ENCODE measurements at places on chromosomes 1 and 21.

DNA sequence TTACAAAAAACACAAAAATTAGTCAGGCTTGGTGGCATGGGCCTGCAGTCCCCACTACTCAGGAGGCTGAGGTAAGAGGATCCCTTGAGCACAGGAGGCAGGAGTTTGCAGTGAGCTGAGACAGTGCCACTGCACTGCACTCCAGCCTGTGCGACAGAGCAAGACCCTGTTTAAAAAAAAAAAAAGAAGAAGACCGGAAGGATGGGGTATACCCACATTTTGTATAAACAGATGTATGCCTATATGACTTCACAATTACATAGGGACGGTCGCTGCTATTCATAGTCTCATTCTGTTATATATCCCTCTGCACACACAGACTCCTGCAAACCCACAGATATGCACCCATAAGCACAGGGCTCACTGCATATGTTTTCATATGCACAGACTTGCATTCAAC, 12.7 kb downstream of the LCK start:
- no peak for DNase-seq

DNA sequence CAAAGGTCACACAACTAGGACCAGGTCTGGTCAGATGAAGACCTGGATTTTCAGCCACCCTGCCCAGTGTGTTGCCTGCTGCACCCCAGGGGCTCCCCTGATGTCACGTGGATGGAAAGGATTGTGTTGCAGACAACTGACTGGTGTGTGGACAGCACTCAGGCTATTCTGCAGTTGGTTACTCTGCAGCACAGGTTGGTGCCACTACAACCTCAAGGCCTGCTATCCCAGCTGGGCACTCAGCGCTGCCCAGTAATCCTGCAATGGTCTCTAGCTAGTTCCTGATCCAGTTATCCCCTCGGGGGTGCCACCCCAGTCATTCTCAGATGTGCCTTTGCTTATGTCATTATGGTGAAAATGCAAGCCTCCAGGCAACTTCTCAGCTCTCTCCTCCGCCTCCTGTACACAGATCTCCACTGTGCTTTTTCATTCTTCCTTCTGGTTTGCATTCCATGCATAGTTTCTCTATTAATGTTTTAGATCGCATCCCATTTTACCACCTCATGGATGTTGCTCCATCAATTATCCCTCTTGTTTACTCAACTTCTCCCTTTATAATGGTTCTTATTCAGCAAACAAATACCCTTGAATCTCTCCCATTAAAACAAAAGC, 503.2 kb upstream of the CAMK1G start:
- no peak for DNase-seq

- DNase-seq = no peak
Measured at GRCh38 chr1:228009116-228009827, 2.5 kb downstream of the WNT3A start.

DNA sequence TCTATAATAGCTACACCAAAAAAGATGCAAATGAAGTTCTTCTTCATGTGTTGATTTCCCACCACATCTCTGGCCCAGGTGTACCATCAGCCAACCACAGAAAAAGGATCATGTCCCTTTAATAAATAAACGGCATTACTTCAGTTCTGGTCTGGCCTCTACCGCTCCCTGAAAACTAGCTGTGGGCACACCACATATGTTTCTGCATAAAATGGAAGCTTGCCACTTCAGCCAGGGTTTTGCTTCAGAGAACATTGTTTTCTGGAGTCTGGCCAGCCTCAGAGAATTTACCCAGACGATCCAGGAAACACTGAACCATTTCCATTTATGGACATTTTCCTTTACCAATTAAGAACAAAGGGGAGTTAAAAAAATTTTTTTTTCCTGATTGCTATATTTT, 5.8 kb upstream of the LAMC2 start:
- no peak for DNase-seq

GRCh38 chr1:85502625-85503083, 37.7 kb upstream of the DDAH1 start:
- DNase-seq = no peak

DNA sequence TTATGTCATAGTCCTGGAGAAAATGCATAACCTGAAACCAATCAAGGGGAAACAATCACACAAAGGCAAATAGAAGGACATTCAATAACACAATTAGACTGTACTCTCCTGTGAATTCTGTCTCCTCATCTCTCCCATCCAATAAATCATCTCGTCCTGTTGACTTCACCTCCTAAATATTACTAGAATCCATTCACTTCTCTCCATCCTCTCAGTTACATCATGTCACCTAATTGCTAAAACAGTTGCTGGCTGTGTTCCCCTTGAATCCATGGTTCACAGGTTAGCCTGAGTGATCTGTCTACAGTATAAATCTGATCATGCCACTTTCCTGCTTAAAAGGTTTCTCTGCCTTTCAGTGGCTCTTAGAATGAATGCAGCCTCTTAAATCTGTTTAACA, 220.2 kb downstream of the TGFB2 start:
- DNase-seq = no peak

GRCh38 chr1:156291226-156292061, 4.0 kb downstream of the GLMP start:
- DNase-seq = no peak

GRCh38 chr1:197065559-197065958, 1.5 kb downstream of the F13B start:
- no peak for DNase-seq

DNA sequence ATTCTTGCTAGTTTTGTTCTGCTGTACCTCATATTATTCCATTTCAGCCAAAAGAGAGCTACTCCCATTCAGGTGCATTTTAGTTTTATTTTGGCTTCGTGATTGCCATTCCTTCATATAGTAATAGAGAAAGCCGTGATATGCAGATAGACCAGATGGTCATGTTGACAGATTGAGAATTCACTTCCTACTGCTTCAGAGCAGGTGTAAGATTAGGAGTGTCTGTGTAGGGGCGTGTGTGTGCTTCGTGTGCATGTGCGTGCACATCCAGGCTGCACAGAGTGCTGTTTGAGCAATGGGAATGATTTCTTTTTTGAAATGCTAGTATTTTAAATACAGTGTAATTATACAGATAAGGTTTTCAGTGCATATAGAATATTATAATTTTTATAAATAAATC, 10.3 kb downstream of the NFIA start:
- DNase-seq = no peak

GRCh38 chr1:111481387-111482221, 7.8 kb downstream of the C1orf162 start:
- DNase-seq = peak; percentile 44

DNA sequence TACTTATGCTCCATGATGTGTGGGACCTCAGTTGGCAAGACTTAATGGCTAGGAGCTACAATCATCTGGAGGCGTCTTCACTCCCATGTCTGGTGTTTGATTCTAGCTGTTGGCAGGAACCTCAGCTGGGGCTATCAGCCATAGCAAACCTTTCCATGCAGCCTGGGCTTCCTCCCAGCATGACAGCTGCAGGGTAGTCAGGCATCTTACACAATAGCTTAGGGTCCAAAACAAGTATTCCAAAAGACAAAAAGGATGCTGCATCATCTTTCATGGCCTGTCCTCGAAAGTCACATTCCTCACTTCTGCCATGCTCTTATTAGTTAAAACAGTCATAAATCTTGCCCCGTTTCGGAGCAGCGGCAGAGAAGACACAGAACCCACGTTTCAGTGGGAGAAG, 90.9 kb downstream of the LRRC8C start:
- DNase-seq = no peak

DNA sequence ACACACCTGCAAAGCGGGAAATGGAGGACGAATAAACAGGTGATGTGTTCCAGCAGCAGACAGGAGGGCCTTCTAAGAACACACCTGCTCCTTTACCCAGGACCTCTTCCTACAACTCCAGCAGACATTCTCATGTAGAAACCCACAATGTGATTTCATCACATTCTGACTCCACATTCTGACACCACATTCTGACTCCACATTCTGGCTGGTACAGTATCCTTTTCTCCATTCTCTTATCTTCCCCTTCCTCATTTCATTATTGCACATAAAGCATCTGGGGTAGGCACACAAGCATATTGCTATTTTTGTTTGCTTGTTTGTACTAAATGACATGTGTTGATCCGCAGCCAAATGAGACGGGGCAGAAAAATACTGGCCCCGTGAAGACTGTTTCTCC, 3.6 kb upstream of the ZNF124 start:
- no peak for DNase-seq

DNA sequence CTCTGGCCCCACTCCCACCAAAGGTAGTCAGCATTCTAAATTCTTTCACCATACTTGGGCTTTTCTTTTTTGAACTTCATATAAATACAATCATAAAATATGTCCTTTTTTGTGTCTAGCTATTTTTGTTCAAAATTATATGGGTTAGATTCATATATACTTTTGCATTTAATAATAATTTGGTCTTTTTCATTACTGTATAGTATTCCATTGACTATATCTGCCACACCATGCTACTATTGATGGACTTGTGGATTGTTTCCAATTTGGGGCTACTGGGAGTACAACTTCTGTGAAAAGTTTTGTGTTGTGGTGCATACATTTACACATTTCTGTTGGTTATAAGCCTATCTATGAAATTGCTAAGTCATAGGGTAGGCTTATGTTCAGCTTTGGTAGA, 85.7 kb downstream of the GLUL start:
- DNase-seq = no peak

- no peak for DNase-seq
Measured at GRCh38 chr1:83770319-83770661, 228.6 kb downstream of the TTLL7 start.

DNA sequence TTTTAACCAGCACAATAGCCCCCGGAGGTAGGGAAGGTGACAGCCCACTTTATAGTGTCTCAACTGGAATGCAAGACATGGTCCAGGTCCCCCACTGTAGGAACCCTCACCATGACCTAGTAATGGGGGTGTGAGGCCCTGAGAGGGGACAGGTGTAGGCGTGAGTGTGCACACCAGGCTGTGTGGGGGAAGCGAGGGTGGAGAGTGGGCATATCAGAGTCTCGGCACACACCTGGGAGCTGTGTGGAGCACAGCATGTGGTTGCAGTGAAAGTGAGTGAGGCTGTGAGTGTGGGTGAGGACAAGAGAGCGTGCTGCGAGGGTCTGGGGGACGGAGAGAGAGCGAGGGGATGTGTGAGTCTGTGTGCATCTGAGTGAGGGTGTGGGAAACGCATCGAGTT, 17.1 kb upstream of the RSPO1 start:
- no peak for DNase-seq

- DNase-seq = no peak
Measured at GRCh38 chr1:51224255-51224654, 11.8 kb upstream of the RNF11 start.

DNA sequence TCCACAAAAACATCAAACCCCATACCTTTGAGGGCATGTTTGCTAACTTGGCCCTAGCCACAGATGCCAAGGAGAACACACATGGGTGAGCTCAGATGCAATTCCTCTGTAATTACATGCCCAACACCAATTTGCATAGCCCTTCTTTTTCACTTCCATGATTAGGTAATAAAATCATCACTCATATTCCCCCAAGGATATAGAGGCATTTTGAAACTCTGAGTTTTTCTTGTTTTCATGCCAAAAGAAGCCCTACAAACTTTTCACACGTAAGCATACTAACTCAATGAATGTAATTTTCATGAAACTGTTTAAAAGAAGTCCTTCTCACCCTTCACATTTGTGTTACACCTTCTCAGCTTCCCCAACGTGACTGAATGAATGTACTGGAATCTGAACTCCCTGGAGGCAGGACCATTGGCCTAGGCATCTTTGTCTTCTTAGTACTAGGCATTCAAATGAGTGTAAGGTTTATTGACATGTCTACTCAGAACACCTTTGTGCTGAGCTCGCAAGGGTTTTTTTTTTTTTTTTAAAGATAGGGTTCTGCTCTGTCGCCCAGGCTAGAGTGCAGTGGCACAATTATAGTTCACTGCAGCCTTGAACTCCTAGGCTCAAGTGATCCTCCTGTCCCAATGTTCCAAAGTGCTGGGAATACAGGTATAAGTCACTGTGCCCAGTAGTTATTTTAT, 31.0 kb downstream of the FBXO42 start:
- no peak for DNase-seq

DNA sequence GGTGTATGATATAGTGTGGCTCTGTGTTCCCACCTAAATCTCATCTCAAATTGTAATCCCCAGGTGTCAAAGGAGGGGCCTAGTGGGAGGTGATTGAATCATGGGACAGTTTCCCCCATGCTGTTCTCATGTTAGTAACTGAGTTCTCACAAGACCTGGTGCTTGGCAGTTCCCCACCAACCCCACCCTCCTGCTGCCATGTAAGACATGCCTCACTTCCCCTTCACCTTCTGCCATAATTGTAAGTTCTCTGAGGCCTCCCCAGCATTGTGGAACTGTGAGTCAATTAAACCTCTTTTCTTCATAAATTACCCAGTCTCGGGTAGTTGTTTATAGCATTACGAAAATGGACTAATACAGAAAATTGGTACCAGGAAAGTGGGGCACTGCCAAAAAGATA, 1705.3 kb downstream of the NCAM2 start:
- DNase-seq = no peak

DNA sequence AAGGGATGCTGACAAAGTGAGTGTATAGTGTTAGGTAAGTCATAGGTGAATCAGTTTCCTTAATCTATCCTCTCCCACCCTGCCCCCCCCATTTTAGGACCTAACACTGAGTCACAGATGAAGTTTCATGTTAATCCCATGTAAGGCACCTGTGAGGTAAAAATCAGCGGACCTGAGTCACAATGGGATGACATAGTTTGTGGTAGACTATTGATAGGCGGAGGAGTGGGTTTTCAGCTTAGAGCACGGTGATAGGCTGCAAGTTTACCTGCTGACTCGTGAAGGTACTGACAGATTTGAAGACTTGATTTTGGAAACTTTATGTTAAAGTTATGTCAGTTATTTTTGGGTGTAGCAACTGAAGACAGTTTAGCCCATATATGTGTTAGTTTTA, 1.7 kb downstream of the TOR1AIP1 start:
- peak; percentile 68 for DNase-seq

GRCh38 chr1:16162163-16162822, 6.4 kb upstream of the EPHA2 start:
- peak; percentile 36 for DNase-seq

DNA sequence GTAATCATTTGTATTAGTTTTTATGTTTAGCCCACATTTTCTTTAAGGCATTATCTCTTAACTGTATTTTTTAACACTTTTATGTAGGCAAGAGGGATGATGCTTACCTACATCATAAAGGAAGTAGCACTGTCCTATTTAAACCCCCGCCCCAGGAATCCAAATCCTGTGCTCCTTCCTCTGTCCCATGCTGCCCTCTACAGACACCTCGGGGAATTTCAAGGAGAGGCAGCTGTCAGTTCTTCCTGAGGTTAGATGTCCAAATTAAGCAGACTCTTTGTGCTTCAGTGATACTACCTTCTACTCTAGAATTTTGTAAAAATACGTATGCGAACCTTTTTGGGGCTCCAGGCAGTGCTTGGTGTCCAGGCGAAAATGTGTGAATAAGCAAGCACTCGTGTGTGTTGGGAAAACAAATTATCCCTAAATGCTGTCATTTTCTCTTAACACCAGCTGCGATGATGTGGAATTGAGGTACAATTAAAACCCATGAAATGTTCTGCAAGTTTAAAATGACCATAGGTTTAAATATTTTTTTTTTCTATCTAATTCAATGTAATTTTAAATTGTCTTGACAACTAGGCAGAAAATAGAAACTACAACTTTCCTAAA, 19.2 kb downstream of the CRCT1 start:
- DNase-seq = no peak

- no peak for DNase-seq
Measured at GRCh38 chr1:170530972-170531757, 801 bp upstream of the GORAB start.

- DNase-seq = no peak
Measured at GRCh38 chr21:29091033-29091432, 17.6 kb upstream of the CCT8 start.

GRCh38 chr1:172637522-172637921, 21.4 kb upstream of the FASLG start:
- DNase-seq = no peak

- no peak for DNase-seq
Measured at GRCh38 chr1:158798531-158798930, 17.5 kb upstream of the OR6N2 start.
